Ecto neural progenitor cell (in vitro differentiated cells): ENCODE measurements at places on chromosomes 7 and 10.
A peak's percentile ranks its signal among the peaks of the same experiment; 100 is the strongest.

DNA sequence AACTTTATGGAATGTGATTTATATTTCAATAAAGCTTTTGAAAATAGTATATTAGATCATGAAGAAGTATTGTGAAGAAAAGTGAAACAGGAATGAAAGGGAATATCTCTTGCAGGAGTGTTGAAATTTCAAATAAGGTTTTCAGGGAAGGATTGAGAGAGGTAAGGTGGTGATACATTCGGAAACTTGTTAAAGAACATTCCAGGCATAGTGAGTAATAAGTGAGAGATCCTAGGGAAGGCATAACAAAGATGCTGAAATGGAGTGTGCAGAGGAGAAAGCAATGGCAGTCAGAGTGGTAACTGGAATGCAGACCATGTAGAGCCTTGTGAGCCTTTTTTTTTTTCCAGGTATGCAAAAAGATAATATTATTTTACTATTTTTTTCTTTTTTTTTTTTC, 4.1 kb downstream of the OR9A4 start:
- no peak for DNase-seq

DNA sequence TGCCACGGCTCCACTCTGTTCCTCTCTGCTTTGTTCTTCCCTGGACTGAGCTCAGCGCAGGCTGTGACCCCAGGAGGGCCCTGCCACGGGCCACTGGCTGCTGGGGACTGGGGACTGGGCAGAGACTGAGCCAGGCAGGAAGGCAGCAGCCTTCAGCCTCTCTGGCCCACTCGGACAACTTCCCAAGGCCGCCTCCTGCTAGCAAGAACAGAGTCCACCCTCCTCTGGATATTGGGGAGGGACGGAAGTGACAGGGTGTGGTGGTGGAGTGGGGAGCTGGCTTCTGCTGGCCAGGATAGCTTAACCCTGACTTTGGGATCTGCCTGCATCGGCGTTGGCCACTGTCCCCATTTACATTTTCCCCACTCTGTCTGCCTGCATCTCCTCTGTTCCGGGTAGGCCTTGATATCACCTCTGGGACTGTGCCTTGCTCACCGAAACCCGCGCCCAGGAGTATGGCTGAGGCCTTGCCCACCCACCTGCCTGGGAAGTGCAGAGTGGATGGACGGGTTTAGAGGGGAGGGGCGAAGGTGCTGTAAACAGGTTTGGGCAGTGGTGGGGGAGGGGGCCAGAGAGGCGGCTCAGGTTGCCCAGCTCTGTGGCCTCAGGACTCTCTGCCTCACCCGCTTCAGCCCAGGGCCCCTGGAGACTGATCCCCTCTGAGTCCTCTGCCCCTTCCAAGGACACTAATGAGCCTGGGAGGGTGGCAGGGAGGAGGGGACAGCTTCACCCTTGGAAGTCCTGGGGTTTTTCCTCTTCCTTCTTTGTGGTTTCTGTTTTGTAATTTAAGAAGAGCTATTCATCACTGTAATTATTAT, 1.2 kb downstream of the CLDN4 start:
- DNase-seq: peak; percentile 66

DNA sequence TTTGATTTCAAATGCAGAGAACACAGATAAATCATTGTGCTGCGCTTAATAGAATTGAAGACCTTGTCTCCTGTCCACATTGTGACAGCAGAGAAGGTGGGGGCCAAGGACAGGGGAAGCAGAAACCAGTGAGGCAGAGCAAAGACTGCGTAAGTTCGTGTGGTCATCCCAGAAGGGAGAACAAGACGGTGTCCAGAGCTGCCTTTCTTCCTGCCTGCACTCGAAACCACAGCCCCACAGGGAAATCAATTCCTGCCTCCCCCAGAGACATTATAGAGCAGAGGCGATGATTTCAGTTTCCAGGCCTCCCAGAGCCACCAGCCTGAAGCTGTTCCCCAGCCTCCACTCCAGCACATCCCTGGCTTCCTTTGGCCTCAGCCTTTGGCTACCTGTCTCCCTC, 39.7 kb upstream of the UCN3 start:
- no peak for DNase-seq

DNA sequence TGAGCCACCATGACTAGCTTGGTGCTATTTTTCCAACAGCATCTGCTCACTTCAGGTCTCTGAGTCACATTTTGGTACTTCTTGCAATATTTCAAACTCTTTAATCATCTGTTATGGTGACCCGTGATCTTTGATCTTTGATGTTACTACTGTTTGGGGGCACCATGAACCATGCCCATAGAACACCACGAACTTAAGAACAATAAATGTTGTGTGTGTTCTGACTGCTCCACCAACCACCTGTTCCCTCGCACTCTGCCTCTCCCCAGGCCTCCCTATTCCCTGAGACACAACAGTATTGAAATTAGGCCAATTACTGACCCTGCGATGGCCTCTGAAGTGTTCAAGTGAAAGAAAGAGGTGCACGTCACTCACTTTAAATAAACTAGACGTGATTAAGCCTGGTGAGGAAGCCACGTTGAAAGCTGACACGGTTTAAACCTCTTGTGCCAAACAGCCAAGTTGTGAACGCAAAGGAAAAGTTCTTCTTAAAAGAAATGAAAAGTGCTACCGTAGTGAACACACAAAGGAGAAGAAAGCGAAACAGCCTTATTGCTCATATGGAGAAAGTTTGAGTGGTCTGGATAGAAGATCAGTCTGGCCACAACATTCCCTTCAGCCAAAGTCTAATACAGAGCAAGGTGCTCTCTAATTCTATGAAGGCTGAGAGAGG, 27.2 kb upstream of the ATP6V0A4 start:
- no peak for DNase-seq

DNA sequence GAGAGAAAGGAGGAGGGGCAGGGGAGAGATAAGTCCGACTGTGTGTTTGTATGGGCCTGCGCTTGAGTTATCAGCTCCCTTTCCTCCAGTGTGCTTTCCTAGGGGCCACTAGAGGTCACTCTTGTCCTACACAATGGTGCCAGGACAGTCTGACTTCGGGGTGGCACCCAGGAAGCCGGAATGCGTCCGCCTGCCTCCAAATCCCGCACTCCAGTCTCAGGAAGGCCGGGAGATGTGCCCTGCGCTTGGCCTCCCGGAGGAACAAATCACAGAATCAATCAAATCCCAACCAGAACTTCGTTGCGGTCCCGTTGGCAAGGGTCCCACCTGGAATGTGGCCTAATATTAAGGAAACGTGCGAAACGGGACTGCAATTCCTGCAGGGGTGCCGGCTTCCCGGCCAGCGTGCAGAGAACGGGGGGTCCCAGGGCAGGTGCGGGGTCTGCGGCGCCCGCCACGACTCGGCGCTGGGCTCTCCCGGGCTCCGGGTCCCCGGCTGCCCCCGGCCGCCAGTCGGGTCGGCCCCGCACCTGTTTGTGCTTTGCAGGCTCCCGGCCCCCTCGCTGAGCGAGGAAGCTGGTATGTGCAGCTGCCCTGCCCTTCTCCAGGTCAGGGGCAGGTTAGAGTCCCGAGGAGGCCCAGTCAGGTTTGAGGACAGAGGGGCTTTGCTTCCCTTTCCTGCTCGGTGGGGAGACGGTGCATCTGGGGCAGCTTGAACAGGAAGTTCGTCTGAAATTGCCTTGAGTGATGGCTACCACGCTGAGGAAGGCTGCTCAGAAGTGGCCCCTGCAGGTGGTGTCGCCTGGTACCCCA, 21.0 kb upstream of the HPS1 start:
- DNase-seq: peak; percentile 84

- no peak for DNase-seq
Observed at GRCh38 chr10:72834183-72834825, 59.2 kb upstream of the OIT3 start.

DNA sequence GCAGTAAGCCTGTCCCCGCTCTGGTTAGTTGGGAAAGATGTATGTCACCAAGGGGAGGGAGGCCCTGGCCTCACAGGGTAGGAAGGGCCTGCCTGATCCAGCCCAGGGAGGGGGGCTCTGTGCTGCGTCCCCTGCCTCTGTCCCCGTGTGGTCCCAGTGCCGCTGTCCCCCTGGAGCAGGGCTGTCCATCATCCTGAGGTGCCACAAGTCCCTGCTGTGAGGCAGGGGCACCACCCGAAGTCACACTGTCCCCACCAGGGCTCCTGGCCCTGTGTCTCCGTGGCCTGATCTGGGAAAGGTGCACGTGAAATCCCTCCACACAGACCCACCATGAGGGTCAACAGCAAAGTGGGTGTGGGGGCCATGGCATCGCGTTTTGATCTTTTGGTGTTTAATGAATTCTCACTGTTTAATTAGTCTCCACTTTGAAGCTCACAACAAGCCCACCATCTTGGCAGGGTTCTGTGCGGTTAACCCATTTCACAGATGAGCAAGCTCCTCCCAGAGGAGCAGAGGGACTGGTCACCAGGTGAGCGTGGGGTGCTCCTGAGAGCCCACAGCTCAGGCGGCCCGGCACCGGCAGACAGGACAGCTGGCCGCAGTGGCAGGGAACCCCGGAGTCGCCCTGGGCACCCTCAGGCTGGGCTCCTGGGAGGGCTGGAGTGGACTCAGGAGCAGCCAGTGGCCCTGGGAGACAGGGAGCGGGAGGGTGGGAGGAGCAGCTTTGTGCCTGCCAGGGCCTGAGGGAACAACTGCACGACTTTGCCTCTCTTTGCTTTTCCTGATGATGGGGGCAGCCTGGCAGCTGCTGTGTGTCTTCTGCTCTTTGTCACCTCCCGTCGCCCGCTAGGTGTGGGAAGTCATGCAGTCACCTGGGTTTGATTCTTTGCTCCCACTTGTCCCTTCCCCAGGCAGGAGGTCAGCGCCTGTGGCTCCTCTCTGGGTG, 12.0 kb upstream of the CRYGN start:
- DNase-seq: no peak

- DNase-seq: no peak
Observed at GRCh38 chr7:128073671-128074310, 42.6 kb upstream of the LRRC4 start.

DNA sequence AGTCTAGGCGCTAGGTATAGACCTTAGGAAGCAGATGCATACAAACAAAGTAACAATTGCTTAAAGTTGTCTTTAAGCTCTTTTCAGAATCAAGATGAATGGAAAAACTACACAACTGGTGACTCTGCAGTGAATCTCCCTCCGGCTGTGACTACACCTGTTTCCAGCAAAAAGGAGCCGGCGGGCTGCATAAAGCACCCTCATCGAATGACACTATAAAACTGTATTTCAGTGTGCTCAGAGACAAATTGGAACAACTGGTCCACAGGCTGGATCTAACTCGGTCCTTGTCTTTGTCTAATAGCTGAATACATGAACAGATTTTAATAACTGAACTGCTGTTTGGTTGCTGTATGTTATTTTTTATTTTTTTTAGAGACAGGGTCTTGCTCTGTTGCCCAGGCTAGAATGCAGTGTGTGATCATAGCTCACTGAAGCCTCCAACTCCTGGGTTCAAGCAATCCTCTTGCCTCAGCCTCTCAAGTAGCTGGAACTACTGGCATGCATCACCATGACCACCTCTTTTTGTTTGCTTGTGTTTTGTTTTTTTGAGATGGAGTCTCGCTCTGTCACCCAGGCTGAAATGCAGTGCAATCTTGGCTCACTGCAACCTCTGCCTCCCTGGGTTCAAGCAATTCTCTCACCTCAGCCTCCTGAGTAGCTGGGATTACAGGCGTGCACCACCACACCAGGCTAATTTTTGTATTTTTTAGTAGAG, 64.2 kb upstream of the SVIL start:
- no peak for DNase-seq

DNA sequence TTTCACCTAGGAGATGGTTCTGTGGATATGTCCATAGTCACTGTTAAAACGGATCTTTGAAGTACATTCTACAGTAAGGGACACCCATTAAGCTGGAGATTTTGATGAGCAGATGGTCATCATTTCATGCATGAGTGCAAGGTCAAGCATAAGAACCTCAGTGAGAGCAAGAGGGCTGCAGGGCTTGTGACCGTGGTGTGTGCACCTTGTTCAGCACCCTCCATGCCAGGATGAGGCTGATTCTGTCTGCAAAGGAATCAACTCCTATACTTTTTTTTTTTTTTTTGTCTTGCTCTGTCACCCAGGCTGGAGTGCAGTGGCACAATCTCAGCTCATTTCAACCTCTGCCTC, 17.6 kb downstream of the PDSS1 start:
- DNase-seq: no peak

- DNase-seq: peak; percentile 82
Observed at GRCh38 chr10:14648005-14648765, 126.5 kb downstream of the FAM107B start.

DNA sequence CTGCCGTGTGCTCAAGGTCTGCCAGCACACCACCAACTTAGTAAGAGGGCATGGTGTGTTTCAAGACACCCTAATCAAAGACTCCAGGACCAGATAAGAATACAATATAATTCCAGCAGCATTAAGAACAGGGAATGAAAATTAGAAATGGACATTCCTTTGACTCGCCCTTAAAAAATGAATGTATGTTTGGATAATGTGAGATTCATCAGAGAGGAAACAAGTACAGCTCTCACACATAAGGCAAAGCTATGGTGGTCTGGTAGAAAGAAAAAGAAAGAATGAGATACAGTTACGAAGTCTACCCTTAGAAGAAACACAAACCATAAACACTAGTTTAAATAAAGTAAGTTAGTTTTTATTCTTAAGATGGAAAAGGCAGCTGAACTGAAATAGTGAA, 174.8 kb upstream of the ANK3 start:
- DNase-seq: no peak

DNA sequence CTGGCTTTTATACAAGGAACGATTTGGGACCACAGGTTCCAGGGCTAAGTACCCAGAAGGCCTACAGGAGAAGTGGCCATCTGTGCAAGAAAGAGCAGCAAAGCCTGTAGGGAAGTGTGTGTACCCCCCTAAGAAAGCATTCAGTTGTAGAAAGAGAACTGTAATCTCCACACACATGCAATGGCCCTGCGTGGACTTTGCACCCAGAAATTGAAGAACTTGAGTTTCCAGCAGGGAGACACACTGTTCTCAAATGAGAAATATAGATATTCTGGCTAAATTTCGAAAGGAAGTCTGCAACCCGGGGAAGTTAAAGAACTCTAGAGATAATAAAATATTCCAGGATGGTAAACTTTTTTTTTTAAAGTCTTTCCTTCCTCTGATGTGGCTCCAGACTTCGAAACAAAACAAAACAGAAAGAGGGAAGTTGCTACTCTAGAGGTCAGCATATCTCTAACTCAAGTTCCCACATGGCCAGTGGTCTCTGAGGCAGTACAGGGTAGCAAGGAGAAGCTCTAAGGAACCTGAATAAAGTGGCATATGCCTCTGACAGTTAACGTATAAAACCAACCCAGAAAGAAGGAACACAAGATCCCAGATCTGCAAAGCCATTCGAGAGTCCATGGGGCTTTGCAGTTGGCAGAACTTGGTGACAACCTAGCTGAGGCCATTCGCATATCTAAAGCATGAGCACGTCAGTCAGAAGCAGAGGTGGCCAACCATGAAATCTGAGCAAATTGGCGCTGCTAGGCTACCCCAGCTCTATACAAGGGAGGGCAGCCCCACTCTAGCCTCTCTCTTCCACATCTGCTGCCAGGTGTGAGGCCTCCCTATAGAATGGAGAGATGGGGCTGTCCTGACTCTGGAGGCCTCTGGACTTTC, 56.6 kb downstream of the ELMO1 start:
- no peak for DNase-seq

DNA sequence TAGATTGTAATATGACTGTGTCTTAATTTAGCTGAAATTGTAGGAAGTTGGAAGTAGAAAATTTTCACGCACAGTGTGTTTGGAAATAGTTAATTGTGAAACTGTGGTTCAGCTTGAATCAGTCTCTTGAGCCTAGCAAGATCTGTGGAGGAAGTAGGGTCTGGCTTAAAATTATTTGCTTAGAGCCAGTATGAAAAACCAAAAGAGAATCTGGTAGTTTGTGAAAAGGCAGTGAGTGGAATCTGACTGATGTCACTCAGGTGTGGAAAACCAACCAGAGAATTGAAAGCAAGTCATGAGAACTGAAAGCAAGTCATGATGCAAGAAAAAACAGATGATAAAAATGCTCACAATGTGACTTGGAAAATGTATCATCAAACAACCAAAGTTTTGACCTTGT, 11.5 kb downstream of the LIPJ start:
- DNase-seq: no peak

- no peak for DNase-seq
Observed at GRCh38 chr7:152395112-152395511, 40.7 kb downstream of the KMT2C start.
